ENCODE measurements at places on chromosomes 5 and 9.

GRCh38 chr5:172925336-172925948, 33.8 kb upstream of the RPL26L1 start:
- no peak for DNase-seq

DNA sequence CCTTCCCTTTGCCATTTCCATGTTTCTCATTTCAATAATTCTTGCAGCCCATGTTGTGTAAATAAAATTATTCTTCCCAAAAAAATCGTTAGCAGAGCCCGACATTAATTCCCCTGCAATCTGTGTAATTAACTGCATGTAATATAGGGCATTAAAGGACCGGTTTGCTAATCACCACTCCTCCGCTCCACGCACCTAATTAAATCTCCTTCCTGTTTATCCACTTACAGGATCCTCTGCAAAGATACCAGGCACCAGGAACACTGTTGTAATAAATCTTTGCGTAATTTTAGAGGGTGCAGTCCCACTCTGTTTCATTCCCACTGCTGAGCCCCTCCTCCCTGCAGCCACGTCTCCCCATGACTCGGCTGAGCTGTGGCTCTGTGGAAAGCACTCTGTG, 105.0 kb upstream of the PPP1R26 start:
- no peak for DNase-seq

DNA sequence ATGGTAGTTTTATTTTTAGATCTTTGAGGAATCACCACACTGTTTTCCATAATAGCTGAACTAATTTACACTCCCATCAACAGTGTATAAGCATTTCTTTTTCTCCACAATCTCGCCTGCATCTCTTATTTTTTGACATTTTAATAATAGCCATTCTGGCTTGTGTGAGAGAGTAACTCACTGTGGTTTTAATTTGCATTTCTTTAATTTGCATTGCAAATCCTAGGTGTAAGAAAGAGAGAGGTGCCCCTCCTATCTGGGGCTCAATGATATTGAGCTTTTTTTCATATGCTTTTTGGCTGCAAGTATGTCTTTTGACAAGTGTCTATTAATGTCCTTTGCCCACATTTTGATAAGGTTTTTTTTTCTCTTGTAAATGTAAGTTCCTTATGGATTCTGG, 106.3 kb upstream of the SLC27A6 start:
- no peak for DNase-seq

- no peak for DNase-seq
These were observed 30.1 kb upstream of the MINAR2 start for GRCh38 chr5:129717751-129718310.

DNA sequence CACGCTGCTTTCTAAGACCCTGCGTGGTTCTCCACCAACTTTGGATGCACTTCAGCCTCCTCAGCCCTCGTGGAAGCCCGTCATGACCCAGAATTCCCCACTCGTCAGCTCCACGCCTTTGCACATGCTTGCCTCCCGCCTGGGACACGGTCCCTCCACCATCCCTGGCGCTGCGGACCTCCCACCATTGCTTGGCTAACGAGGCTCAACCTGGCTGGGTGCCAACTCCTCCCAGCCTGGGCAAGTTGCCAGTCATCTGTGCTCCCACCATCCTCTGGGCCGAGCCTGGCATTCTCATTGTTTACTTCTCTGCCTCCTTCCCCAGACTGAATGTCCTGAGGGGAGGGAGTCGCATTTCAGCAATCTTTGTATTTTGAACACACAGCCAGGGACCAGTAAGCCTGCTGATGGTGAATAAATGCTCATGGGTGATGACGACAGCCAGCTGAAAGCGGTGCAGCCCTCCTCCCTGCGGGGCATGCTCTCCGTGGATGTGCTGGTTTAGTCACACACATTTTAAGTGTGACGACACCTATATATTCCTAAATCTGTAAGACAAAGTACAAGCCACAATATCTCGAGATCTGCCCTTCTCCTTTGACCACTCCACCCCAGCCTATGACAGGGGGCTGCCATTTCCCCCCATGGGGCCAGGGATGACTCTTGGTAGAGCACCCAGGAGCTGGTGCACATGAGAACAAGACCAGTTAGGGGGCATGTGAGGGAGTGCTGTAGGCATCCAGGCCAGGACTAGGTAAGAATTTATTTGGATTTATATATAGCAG, 37.6 kb downstream of the ANKRD33B start:
- DNase-seq = peak; percentile 79

GRCh38 chr5:4373051-4373820, 766.9 kb upstream of the ADAMTS16 start:
- DNase-seq = no peak

Data from AG08396 (cell line).